ENCODE measurements at places on chromosomes 5 and 9.

DNA sequence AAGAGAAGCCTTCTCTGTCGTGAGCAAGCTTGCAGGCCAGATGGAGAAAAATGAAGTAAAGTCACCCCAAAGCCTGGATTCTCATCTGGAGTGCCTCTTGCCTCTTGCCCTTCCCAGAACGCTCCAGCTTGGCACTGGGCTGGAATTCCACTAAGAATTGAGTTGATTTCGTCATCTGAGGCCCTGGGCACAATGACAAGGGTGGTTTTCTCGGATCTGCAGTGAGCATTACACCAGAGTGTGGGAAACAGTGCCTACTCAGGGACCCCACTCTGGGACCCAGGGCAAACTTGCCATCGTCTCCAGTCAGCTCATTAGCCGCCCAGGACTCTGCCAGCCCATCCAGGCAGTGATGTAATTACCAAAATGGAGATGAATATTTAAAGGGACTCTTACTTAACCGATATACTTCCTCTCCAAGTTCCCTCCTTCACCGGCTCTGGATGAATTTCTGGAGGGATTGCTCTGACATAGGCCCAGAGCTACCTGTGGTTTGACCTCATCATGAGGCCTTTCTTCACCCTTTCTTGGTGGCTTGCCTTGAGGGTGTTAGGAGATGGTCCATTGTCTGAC is 44.7 kb upstream of the LCP2 start:
- no peak for DNase-seq

DNA sequence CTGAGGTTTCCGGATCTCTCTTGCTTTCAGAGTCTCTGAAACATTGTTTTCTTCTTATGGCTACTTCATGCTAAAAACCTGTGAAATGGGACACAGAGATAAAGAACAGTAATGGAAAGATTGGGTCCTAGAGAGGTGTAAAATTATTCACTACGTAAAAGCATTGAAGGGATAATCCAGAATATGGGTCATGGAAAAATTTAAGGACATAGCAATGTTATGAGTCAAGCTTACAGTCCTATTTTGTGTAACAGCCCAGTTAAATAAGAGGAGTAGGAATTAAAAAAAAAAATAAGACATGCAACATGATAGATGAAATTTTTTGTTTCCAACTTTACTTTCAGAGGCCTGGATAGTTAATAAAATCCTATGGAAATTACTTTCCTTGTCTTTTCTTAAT is 61.9 kb upstream of the ELL2 start:
- DNase-seq: peak; percentile 81

DNA sequence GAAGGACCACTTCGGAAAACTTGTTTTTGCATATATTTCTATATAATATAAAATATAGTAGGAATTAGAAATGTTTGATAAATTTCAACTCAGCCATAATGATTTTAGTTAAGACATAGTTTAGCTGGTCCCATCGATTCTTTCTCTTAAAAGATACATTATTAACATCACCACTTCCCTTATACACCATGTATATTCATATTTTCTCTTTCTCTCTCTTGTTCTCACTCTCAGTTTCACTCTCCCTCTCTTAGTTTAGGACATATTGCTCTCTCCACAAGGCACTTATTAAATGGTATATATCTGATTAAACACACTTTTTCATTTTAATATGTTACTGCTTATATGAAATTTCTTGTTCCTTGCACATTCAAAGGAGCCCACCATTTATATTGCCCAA is 90.1 kb upstream of the RASEF start:
- no peak for DNase-seq

- no peak for DNase-seq
Measured at GRCh38 chr9:101375546-101375945, 9.3 kb downstream of the BAAT start.

GRCh38 chr5:128572051-128572929 is 34.2 kb upstream of the FBN2 start:
- peak; percentile 74 for DNase-seq

DNA sequence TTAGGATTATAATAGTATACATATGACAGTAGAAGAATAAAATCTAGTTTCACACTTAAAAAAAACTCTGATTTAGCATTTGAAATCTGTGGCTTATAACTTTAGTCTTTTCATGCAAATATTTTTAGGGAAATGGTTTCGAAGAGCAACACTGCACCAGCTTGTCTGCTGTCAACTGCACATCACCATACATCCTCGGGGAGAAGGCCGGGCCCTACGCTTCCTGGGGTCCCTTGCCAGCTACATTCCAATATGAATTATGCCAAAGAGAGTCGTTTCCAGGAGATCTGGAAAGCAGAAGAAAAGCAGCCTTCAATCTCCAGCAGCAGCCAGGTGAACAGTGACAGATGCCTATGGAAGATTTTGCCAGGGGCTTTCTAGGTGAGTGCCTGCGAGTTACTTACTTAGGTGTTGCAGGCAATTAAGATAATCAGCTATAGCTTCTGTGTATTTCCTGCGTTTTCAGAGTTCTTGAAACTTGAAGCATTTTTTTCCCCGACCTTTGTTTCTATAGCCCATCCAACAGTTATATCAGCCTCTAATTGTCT is 166.8 kb downstream of the TRPM3 start:
- DNase-seq: no peak

- no peak for DNase-seq
Measured at GRCh38 chr5:142287973-142288313, 36.9 kb downstream of the SPRY4 start.

GRCh38 chr5:83554133-83554532 is 82.6 kb downstream of the VCAN start:
- DNase-seq: no peak

- no peak for DNase-seq
Measured at GRCh38 chr5:180909782-180910181, 10.8 kb downstream of the BTNL8 start.

GRCh38 chr5:88556406-88556805 is 287.8 kb upstream of the TMEM161B start:
- no peak for DNase-seq

DNA sequence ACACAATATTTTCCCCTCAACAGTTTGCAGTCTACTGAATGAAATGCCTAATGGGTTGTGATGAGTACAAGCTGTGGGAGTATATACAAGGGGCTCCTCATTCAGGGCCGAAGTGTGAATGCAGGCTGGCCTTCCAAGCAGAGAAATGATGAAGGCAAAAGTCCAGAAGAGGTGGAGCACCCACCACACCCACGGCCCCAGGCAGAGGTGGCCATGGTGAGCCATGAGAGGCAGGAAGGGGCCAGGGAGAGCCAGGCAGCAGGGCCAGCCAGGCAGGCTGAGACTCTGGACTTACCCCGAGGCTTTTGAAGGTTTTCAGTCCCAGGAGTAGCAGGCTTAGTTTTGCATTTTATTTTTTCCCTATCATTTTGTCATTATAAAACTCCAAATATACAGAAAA is 218.1 kb downstream of the AUH start:
- no peak for DNase-seq

- DNase-seq: peak; percentile 53
Measured at GRCh38 chr9:134326724-134327601, 708 bp downstream of the RXRA start.

DNA sequence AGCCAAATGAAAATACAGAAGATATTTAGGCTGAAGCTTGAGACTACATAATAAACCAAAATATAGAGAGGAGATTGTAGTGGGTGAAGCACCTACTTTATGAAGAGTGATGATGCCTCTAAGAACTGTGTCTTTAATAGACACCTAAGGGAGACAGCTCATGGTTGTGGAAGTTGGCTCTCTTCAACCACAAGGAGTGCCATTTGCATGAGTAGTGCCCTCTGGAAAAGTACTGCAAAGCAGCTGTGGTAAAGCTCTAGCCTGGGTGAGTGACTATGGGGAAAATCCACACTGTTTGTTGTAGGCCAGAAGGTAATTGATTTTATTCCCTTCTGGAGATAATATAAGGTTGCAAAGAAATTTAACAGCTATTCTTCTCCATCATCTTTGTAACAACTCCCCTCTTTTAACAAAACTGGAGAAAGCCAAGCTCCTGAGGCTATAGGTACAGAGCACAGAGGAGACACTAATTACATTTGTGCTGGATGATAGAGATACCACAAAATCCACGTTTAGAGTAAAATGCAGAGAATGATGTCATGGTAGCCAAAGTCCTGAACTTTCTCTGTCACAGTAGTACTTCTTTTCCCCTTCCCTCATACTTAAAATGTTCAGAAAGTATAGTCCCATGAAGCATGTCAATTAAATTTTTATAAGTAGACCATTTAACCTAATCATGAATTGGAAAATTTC is 122.8 kb downstream of the STARD4 start:
- peak; percentile 72 for DNase-seq

DNA sequence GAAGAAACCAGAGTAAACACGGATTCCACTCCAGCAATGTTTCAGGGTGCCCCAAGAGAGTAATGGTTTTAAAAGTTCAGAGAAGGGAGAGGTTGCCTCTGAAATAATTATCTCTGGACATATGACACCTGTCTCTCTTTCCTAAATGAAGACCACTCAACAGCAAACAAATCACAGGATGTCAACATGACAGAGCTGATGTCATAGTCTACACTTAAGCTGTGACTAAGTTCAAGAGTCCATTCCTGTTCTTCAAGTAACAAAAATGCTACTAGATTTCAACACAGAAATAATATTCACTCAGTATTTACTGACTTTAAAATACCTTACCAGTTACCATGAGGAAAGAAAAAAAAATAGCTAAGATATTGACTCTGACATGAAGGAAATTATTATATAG is 44.7 kb upstream of the SLC30A5 start:
- DNase-seq: peak; percentile 10

- DNase-seq: peak; percentile 13
Measured at GRCh38 chr5:123351240-123351639, 72.0 kb downstream of the CEP120 start.

GRCh38 chr5:177146891-177147638 is 13.5 kb downstream of the NSD1 start:
- DNase-seq: peak; percentile 50

GRCh38 chr9:115923903-115924668 is 229.5 kb upstream of the PAPPA start:
- peak; percentile 98 for DNase-seq

DNA sequence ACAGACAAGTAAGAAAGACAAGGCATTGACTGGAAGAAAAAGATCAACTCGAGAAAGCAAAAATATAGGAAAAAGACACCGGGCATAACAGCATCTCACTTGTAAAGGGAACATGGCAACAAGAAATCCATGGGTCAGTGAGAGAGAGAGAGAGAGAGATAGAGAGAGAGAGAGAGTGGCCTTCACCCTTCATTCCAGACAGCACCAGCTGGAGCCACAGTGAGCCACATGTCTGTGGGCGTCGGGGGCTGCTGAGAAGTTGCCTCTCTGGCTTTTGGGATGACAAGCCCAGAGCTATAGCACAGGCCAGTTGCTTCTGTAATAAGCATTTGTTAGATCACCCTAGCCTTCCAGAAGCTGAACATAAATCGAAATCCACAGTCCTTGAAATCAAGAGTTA is 20.3 kb upstream of the ENC1 start:
- no peak for DNase-seq

DNA sequence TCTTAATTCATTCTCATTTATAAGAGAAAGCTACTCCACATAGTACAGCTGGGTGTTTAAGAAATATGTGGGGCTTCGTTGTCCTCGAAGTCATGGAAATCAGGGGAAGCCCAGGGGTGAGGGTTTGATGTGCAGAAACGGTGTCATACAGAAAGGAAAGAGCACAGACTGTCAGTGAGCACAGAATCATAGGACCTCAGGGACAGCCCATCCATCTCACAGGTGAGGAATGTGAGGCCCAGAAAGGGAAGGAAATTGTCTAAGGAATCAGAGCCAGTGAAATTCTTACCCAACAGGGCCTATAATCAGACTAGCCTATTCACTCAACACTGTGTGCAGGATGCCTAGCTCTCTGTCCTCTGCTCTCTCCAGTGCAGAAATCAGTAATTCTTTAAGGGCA is 535.6 kb downstream of the SPOCK1 start:
- no peak for DNase-seq

- DNase-seq: peak; percentile 44
Measured at GRCh38 chr5:61467766-61468482, 135.9 kb downstream of the ZSWIM6 start.

GRCh38 chr5:143083006-143083405 is 312.8 kb downstream of the ARHGAP26 start:
- DNase-seq: no peak

DNA sequence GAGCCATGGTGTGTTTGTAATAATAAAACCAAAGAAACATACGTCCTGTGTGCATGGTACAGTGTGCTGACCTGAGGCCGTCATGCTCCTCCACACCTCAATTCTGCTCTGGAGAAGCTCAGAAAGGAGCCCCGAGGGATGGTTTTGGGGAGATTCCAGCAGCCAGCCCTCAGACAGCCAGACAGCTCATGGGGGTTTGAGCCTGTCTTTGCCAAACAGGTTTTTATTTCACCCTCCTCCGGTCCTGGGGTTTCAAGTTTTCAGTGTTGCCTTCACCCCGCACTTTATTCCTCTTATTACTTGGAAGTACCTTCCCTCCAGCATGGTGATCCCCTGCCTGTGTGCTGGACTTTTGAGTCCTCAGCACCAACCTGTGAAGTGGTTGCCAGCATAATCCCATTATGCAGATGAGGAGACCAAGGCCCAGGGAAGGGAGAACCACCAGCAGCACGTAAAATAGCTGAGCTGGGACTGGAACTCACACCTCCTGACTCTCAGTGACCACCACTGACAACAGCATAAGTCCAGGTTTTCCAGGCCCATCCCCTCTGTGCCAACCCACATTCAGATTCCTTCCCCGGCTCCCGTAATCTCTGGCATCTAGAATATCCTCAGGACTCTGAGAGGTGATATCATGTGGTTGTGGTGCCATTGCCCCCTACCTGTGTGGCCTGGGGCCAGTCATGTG is 35.1 kb downstream of the TGFBI start:
- no peak for DNase-seq
